Sigmoid colon (tissue), 7 donors: ENCODE measurements at places on chromosomes 6 and 20.

GRCh38 chr6:76052314-76052713 lies 20.1 kb downstream of the IMPG1 start:
- DNase-seq: no peak

- no peak for DNase-seq
Observed at GRCh38 chr6:73375216-73375615, 5.5 kb upstream of the OOEP start.

DNA sequence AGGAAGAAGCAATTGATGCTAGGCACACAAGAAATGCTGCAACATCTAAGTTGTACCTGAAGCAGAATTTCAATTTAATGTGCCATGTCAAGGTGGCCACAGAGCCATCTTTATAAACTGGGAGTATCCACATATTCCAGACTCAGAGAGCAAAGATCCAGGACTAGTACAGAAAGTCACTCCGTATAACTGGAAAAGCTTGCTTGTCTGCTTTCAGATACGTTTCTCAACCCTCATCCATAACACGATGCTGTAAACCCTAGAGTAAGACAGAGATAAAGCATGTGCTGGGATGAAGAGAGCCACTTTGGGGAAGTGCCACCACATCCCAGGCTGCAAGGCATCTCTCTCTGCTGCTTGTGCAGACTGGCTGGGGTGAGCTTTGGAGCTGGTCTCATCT lies 134.7 kb downstream of the PACRG start:
- no peak for DNase-seq

GRCh38 chr6:71983131-71983530 lies 96.8 kb downstream of the RIMS1 start:
- DNase-seq: no peak

DNA sequence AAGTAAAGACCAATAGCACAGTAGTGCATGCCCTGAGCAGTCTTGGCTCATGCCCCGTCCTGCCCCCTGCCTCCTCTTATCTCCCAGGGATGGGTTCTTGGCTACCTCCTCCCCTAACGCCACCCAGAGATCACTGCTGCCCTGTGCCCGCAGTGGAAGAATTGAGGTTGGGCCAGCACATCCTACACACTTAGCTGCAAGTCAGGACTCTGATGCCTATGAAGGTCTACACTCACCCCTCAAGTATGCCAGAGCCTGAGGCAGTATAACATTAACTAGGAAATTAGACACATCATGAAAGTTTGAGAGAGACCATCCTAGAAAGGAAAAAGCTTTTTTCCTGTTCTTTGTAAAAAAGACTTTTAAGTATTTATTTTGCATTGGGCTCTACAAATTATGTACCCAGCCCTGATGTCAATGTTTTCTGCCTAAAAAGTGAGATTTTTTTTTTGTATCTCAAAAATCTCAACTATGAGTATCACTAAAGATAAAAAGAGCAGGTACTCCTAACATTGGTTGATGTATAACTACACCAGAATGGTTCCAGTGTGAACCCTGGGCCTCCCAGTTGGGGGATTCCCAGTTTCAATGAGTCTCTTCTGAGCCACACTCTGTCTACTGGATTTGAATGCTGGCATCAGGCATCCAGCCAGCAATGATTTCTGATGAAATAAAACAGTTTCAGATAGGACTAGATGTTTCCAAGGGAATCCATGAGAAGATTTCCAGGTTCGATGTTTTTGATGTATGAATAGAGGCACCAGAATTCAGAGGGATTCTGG lies 115.4 kb downstream of the ISM1 start:
- DNase-seq: no peak

DNA sequence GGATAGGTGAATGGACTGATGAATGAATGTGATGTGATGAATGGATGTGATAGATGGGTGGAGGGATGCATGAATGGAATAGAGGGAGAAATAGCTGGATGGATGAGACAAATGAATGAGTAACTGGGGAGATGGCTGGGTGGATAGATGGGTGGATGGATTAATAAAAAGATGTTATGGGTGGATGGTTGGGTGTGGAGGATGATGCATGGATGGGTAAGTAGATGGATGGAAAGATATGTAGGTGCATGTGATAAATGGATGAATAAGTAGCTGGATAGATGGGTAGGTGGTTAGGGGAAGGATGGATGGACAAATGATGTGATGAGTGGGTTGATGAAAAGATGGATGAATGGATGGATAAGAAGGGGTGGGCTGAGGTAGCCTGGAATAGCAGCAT lies 4.7 kb downstream of the HNF4A start:
- no peak for DNase-seq

- DNase-seq: peak; percentile 75
Observed at GRCh38 chr6:159042003-159042825, 2.6 kb downstream of the TAGAP start.

- no peak for DNase-seq
Observed at GRCh38 chr20:53838311-53838868, 232.0 kb downstream of the BCAS1 start.

DNA sequence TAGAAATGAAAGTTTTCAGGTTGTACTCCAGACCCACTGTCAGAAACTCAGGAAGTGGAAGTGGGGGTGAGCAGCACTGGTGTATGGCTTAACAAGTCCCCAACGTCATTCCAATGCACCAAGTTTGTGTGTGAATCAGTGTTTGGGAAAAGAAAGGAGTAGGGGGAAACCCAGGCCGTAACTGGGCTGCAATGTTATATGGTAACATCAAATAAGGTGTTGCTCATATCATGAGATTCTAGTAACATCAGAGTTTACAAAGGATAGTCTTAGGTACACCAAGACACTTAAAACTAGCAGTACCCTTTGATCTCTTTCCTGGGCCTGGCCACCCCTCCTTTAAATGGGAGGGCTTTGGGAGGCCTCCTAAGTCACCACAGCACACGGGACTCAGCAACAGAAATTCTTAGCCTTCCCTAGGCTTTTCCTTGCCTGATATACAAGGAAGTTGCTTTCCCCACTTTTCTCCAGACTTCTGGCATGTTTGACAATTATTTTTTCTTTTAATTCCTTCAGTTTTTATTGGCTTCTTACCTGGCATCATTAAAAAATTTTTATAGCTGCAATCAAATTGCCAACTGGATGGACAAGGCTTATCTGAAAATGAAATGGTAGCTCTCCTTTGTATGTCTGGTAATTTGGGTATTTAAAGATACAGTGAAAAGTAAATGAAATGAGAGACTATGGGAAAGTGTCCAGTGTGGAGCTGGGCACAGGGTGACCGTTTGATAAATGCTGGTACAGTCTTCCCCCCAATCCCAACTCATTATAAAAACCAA lies 15.1 kb downstream of the E2F3 start:
- DNase-seq: no peak

DNA sequence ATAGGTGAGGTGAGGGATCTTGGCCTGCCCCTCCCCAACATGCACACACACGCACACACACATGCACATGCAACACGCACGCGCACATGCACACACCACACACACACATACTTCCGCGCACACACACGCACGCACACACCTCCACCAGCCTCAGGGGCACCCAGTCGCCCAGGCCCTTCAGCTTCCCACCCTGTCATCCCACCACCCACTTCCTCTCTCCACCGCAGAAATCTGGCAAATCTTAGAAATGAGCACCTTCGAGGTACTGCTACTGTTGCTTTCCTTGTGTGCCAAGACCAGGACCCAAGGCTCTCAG lies 1.2 kb downstream of the SPDEF start:
- no peak for DNase-seq

GRCh38 chr6:73152556-73152955 lies 72.7 kb downstream of the KHDC1L start:
- no peak for DNase-seq

DNA sequence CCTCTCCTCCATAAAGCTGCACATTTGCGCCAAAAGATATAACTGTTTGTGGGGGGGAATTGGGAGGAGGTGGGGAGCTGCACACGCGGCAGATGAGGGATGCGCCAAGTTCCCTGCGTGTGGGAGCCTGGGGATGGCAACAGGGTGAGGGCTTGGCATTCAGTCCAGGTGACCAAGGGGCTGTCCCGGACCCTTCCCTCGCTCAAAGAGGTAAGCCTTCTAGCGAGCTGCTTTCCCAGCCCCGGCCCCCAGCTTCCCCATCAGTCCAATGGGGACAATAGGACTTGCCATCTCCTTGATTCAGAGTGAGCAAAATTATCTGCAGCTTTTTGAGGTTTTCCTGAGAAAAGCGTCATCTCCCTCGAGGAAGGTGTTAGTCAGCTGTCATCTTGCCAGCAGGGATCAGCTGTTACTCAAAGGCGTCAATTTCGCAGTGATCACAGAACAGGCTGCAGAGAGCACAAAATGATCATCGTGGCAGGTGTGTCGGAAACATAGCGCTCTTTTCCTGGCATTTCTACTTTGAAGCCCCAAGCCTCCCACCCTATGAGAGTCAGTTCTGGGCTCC lies 21.3 kb downstream of the ZNF831 start:
- no peak for DNase-seq

GRCh38 chr6:51616243-51616642 lies 471.2 kb downstream of the PKHD1 start:
- no peak for DNase-seq

- DNase-seq: no peak
Observed at GRCh38 chr6:84340422-84340821, 113.0 kb upstream of the CEP162 start.

- DNase-seq: no peak
Observed at GRCh38 chr6:16972535-16972934, 129.3 kb upstream of the STMND1 start.

DNA sequence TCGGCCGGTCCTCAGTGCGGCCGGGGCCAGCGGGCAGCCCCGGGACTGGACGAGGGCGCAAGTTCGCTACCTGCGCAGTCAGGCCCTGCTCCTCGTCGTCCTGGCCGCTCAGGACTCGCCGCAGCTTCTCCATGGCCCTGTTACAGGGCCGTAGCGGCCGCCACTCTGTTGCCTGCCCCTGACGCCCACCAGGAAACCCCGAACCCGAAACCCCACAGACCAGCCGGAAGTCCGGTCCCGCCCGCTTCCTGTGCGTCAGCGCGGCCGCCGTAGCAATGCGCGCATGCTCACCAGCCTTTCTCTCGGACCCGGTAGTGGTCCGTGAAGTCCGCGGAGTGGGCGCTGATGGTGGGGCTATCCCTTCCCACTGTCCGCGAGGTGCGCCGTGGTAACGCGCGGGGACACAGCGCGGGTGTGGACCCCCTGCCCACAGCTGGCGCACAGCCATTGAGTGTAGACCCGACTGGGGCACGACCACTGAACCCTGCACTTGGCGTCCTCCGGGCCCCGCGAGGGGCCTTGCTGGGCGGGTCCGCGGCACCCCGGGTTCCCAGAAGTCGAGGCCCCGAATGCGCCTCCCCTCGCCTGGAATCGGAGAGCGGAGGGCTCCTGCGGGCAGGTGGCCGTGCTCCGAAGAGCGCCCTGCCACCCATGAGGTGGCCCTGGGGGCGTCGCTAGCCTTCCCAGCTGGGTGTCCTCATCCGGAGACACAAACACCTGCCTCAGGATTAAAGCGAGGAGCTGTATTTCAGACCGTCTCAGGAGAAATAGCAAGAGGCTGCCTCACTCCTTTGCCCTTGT lies at the start of gene SFT2D1:
Gene SFT2D1 (minus strand): TSS at position 197 of the 801 bp plus-strand sequence. CDS start 64 bp downstream, at position 133.
- peak; percentile 92 for DNase-seq

DNA sequence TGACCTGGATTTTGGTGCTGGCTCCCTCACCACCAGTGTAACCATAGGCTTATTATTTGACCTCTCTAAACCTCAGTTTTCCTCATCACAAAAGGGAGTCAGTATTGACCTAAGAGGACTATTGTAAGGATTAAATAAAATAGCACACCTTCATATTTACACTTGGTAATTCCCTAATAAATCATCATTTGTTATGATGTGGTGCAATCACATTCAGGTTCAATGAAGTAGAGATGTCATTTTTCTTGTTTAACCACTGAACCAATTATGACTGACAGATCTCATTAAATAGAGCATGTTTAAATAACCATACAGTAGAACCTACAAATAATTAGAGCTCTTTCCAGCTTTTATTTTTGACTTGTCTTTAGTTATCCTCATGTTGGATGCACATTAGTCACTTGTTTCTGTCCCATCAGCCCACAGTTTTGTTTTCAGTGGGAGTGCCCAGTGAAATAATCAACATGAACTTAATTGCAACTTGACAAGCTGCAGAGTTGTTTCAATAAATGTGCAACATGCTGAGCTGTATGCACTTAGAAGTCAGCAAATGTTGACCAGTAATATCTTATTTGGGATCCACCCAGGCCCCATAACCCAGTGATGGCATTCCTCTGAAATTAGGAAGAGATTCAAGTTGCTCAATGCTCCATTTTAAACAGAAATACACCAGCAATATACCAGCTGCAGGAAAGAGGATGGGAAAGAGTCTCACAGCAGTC lies 451.7 kb upstream of the MARCKS start:
- DNase-seq: no peak

GRCh38 chr20:23666189-23666588 lies 22.6 kb downstream of the CST4 start:
- no peak for DNase-seq

DNA sequence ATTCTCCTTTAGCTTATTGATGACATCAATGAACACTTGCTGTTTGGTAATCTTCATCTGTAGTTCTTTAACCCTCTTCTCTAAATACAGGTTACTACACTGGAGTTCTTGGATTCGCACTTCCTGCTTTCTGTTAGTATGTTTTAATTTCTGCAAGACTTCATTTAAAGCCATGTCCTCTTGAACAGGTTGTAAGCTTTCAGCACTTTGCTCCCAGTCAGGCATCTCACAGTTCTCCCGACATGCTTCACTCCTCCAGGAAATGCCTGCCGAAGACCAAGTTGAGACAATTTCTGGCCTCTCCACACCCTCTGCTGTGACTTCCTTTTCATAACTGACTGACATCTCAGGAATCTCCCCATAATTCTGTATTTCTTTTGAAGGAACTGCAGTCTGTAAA lies 15.8 kb downstream of the CAGE1 start:
- no peak for DNase-seq

GRCh38 chr6:143515766-143516355 lies 4.3 kb upstream of the FUCA2 start:
- DNase-seq: no peak

GRCh38 chr6:127914240-127914639 lies 13.4 kb upstream of the THEMIS start:
- DNase-seq: no peak

GRCh38 chr6:17482711-17483110 lies 89.3 kb downstream of the CAP2 start:
- DNase-seq: no peak

GRCh38 chr6:159952289-159953005 lies 16.4 kb upstream of the IGF2R start:
- DNase-seq: no peak

GRCh38 chr6:135922174-135922573 lies 70.7 kb downstream of the PDE7B start:
- peak; percentile 72 for DNase-seq
